NCI-H2081 treated with DMSO at 0.1 percent for 48 hours (cell line): ENCODE measurements at places on chromosomes 4 and X.

GRCh38 chrX:10381193-10381592 is 224.4 kb downstream of the CLCN4 start:
- DNase-seq, result no peak

GRCh38 chrX:97229318-97229717 is 345.6 kb downstream of the RPA4 start:
- no peak for DNase-seq

- no peak for DNase-seq
Measured at GRCh38 chr4:65696436-65696835, 26.1 kb upstream of the EPHA5 start.

DNA sequence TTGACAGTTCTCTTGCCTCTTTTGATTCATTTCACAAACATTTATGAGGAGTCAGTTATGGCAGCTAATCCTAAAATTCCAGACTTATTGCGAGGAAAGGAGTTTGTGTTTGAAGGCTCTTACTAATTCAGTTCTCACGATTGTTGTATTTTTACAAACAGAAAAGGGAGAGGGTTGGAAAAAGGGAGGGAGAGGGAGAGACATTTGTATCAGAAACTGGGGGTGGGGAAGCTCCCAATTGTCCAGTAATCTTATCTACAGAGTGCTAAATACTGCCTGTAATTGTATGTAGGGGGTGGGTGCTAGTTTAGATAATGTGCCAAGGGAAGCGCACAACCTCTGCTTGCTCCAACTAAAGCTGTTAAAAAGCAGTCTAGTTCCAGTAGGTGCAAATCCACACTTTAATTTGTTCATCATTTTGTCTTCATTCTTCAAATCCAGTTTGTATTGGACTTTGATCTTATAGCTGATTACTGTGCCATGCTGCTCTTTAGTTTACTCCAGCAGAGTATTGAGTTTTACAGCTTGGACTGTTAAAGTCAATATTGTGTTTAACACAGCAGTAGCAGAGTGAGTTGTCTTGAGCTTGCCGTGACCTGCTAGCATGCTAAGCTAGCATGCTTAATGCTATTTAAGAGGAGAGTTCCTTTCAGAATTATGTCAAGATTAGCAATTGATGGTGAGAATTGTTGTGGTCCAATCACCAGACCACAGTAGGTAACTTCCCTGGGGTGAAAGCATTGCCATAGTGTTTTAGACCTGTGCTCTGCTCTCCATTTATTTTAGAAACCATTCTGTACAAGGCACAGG is 13.9 kb downstream of the FNIP2 start:
- no peak for DNase-seq

- DNase-seq, result no peak
Measured at GRCh38 chr4:54427826-54428225, 198.7 kb downstream of the PDGFRA start.

DNA sequence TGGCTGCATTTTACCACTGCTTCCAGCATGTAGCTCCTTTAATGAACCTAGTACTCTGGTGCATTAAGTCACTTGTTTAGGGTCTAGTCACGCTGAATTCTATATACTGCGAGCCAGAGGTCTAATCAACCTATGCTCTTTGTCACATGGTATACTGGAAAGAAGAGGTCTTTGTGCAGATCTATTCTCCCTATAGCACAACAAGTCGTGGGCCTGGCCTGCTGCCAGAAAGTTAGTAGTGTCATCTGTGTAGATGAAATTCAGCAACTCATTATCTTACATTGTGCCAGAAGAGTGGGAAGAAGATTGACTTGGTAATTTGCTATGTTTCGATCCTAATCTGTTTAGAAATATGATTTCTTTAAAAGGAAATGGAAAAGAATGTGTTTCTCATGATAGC is 80.8 kb downstream of the AWAT2 start:
- DNase-seq, result no peak

- DNase-seq, result no peak
Measured at GRCh38 chrX:115393271-115393670, 103.8 kb downstream of the LUZP4 start.

- no peak for DNase-seq
Measured at GRCh38 chr4:90118527-90119195, 8.5 kb upstream of the CCSER1 start.

DNA sequence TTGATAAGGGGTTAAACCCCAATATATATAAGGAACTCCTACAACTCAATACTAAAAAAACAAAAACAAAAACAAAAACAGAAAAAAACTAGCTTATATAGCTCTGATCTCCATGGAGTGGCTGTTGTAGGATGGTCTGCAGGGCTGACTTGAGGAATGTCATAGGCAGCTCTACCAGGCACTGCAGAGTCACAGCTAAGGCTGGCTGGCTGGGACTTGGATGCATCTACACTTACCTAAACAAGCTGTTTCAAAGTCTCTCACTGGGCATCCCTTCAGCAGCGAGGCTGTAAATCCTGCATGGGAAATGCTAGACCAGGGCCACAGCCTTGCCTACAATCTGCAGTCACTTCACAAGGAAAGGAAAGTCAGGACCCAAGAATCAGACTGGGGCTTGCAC is 61.3 kb downstream of the HOPX start:
- DNase-seq, result no peak

DNA sequence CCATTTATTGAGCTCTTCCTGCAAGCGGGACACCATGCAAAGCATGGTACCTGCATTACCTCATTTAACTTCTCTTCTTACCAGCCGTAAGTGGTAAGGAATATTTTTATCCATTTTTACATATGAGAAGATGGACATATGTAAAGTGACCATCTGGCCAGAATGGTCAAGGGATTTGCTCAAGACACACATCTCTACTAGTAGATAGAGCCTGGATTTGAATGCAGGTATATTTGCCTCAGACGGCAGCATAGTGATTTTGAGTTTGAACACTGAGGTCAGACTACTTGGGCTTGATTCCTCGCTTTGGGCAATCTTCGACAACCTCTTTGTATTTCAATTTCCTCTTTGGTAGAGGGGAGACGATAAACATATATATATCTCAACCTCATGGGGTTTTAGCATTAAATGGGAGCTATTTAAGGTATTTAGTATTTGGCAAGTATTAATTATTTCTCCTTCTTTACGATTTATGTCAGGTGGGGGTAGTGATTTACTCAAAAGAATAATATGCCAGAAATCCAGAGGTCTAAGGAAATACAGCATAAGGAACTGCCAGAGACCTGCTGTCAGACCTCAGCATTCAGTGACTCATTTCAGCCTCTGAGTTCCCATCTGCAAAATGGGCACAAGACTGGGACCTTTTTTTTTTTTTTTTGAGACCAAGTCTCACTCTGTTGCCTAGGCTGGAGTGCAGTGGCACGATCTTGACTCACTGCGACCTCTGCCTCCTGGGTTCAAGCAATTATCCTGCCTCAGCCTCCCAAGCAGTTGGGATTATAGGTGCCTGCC is 34.6 kb upstream of the CHRNA9 start:
- no peak for DNase-seq

DNA sequence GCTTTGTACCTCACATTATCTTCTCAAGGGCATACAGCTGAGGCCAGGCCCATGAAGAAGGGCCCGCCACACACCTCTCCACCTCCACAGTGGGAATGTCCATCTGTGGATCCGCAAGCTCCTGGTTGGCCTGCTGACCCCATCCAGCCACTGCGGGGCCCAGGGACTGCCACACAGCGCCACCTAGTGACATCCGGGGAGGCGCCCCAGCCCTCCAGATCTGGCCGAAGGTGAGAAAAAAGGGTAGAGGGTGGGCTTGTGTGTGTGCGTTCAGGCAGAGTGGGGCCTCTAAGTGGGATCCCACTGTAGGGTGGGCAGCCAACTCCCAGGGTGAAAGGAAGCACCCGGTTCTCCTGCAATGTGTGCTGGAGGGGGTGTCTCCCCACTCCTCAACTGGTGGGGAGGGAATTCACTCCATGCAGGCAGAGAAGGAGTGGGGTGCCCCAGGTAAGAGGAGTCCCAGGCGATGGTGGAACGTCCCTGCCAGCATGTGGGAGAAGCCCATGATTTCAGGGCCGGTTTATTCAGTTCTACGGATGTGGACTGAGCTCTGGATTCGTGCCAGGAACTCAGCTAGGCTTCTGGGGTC is 117.3 kb downstream of the ENPP6 start:
- DNase-seq, result no peak

DNA sequence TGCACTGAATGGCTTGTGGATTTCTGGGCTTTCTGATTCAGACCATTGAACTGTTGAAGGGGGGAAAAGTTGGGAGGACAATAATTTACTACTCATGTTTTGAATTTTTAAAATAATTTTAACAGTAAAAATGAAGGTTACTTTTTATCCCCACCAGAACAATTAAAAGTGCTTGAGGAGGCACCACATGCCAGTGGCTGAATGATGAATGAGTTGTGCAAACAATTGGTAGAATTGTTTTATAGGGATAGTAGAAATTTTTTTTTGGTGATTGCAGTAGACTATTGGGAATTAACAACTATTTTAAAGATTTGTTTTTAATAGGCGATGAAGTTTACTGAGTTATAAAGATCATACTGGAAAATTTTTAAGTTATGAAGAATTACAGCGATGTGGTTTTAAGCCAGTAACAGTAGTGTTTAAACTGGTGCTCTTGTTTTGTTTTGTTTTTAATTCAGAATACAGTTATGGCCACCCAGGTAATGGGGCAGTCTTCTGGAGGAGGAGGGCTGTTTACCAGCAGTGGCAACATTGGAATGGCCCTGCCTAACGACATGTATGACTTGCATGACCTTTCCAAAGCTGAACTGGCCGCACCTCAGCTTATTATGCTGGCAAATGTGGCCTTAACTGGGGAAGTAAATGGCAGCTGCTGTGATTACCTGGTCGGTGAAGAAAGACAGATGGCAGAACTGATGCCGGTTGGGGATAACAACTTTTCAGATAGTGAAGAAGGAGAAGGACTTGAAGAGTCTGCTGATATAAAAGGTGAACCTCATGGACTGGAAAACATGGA is 2.7 kb downstream of the REST start:
- DNase-seq, result no peak

- DNase-seq, result no peak
Measured at GRCh38 chr4:21887481-21887880, 61.1 kb downstream of the KCNIP4 start.

- no peak for DNase-seq
Measured at GRCh38 chr4:126627255-126627654, 1005.5 kb upstream of the INTU start.

GRCh38 chrX:108131471-108131870 is 39.9 kb downstream of the ATG4A start:
- no peak for DNase-seq

DNA sequence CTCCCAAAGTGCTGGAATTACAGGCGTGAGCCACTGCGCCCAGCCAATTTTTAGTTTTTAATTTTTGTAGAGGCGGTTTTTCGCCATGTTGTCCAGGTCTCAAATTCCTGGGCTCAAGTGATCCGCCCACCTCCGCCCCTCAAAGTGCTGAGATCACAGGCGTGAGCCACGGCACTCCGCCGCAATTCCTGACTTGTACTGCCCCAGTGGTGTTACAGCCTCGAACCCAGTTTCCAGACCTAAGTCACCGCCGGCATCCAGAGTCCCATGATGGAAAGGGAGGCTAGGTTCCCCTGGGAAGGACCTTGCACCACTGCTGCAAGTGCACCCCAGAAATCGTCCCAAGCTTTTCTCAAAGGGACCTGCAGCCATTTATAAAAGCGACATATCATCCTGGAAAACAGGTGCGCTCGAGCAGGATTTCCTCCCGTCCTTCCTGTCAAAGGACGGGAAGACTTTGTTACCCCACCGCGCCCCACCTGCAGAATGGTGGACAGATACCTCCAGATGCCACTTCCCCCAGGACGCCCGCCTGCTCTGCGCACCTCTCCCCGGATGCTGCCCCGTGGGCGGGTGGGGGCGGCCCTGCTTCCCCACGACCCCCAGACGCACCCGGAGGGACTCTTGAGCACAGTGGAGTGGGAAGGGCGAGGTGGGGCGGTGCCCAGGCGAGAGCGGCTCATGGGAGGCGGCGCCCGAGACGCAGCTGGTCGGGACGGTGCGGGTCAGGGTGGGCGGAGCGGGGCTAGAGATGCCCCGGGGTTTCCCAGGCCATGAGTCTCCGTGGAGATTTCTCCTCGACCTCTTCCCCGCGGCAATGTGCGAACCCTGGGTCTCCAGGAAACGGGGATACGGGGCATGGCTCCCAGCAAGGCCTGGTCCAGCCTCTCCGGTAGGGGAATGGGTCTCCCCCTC is 947 bp upstream of the RPL10 start:
- no peak for DNase-seq

DNA sequence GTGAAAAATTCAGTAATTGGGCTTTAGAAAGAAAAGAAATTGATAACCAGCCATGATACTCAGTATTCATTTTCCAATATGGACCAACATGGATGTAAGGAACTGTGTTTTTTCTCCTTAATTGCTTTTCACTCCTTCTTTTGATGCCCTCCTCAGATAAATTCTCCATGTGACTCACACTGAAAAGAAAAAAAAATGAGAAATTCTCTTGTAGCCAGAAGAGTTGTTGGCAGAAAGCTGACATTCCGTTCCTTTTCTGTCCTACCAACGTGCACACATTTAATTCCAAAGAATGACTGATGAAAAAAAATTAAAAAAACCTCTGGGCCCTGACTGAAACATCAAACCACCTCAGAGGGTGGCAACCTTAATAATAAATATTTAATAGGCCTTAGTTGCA is 153.1 kb downstream of the AMELX start:
- no peak for DNase-seq

DNA sequence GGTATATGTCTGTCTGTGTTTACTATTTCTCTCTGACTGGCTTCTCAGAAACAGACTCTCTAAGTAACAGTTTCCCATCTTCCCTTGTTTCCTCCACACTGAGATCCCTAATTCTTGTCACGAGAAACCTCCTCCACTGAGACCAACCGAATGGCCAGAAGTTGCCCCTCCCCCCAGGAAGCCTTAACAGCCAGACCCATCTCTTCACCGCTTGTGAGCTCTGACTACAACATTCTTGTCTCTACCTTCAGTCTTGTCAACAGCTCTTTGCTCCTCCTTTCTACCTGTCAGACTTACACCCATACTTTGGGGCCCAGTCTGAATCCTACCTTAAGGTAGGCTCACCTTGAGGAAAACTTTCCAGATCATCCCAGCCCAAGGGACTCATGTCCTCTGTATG is 90.8 kb downstream of the NHSL2 start:
- no peak for DNase-seq
